Heart right ventricle (tissue), 16 donors: ENCODE measurements at places on chromosomes 5 and 9. TPM values are rescaled to one million over a fixed set of nuclear protein-coding genes. Genes with fewer than 3 reads are reported as not detected.

FOXD4L3 gene
- total RNA-seq = not detected

OR1J2 gene
- total RNA-seq = not detected

SPINK4 gene
- not detected for total RNA-seq

CCNO gene
- 0.41 TPM for total RNA-seq

WDR70 gene
- 18.5 TPM for total RNA-seq

SLC45A2 gene
- not detected for total RNA-seq

LVRN gene
- 0.61 TPM for total RNA-seq

GABRA1 gene
- not detected for total RNA-seq

NINJ1 gene
- 42.0 TPM for total RNA-seq

PHF24 gene
- total RNA-seq = 0.78 TPM

FGD3 gene
- total RNA-seq = 1.9 TPM

TLX3 gene
- total RNA-seq = not detected

CDH6 gene
- total RNA-seq = 6.9 TPM

AQP3 gene
- total RNA-seq = 4.0 TPM

ANAPC2 gene
- 44.8 TPM for total RNA-seq

OR13C4 gene
- total RNA-seq = not detected

CA9 gene
- not detected for total RNA-seq

GLRA1 gene
- not detected for total RNA-seq

TLR4 gene
- total RNA-seq = 12.8 TPM

UNC13B gene
- total RNA-seq = 27.1 TPM

CARTPT gene
- total RNA-seq = not detected

CCDC183 gene
- total RNA-seq = 2.4 TPM

MYOZ3 gene
- 5.8 TPM for total RNA-seq

KCNV2 gene
- total RNA-seq = not detected

GPR151 gene
- not detected for total RNA-seq

CCL27 gene
- not detected for total RNA-seq

FAM170A gene
- not detected for total RNA-seq

TRIM36 gene
- total RNA-seq = 0.13 TPM

TAF11L5 gene
- total RNA-seq = not detected

KIF3A gene
- total RNA-seq = 11.4 TPM
